Stomach (tissue), 19 donors: ENCODE measurements at places on chromosomes 4 and X. TPM values are rescaled to one million over a fixed set of nuclear protein-coding genes. Genes with fewer than 3 reads are reported as not detected.

DNA sequence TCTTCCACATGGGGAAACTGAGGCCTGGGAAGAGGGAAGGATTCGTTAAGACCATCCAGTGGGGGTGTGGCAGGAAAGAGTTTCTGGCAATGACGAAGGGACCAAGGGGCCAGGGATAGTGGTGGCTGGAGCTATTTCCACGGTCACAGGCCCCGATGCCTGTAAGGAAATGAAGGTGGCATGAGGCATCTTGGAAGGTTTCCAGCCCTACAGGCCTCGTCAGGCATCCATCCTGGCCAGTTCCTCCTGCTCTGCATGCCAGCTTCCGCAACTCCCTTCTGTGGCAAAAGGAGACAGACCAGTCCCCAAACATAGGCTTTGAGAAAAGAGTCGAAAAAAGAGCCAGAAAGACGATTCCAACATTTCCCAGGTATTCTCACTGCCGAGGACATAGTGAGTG is 9.2 kb upstream of the C4orf50 start:
- no peak for DNase-seq

DNA sequence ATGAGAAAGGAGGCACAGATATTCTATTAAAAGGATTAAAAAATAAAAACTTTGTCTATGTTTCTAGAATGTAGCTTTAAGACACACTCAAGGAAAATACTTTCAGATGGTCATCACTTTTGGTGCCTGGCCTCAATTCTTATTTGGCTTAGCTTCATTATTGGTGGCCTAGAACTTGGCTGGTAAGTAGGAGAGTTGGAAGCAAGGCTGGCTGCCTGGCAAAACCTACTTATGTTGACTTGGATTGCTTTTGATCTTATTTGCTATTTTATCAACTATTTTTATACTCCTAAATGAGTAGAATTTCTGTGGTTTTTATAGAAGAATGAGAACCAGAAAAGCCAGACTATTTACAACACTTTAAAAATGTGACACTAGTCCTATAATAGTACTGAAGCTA is 35.3 kb upstream of the JADE3 start:
- no peak for DNase-seq

GRCh38 chr4:32268863-32269262 is 1548.7 kb downstream of the PCDH7 start:
- no peak for DNase-seq

- DNase-seq: no peak
Observed at GRCh38 chrX:115939070-115939469, 231.5 kb upstream of the AGTR2 start.

- DNase-seq: no peak
Observed at GRCh38 chr4:104870495-104871233, 276.0 kb upstream of the TET2 start.

- no peak for DNase-seq
Observed at GRCh38 chrX:112967341-112967740, 126.7 kb upstream of the AMOT start.

DNA sequence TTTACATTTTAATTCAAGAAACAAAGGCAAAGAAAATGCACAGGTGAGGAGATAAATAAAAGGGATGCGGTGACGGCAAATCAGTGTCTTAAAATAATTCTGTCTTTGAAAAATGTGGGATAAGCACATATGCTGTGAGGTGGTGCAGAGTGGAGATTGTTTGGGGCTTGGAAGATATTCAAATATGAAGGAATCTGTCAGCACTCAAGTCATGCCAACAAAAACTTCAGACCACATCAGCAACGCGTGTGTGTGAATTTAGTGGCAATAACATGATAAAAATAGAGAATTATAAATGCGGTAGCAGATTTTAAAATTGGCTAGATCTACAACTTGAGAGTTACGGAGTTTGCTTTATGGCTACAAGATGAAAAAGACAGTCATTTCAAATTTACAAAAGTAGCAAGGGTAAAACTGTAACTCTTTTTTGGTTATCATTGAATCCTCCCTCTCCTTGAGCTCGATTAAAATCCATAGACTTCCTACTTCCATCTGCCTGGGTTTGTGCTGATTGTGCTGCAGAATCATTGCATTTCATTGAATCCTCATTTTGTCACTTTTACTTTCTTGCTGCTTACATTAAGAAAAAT is 71.5 kb upstream of the VCX2 start:
- DNase-seq: no peak

DNA sequence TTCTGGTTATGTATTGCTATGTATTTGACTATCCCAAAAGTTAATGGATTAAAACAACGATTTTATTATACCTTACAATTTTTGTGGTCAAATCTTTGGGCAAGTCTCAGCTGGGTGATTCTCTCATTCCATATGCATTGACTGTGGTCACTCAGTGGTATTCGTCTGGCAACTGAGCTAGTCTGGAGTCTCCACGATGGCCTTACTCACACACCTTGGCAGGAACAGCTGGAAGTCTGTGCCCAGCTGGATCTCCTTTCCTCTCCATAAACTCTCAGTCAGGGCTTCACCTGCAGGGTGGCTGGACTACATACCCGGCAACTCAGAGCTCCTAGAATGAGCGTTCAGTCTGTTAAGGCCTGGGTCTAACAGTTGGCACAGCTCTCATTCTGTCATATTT is 141.1 kb upstream of the WDFY3 start:
- DNase-seq: no peak

GRCh38 chrX:72609313-72609712 is 36.7 kb upstream of the HDAC8 start:
- peak; percentile 9 for DNase-seq

- no peak for DNase-seq
Observed at GRCh38 chr4:142485452-142485851, 360.6 kb downstream of the INPP4B start.

DNA sequence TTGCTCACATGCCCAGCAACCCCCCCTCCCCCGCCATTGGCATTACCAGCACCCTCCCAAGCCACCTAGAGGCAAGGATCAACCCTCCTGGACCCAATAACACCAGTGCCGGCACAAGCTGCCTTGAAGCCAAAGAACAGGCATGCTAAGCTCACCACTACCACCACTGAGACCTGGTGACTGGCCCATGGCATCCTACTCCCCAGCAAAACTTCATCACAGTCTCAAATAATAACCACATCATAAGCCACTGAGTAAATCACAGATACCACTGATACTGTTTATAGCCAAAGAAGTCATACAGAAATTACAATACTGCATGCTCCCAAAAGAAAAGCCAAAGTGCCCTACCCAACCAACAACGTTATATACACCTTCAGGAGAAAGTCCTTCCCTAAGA is 73.6 kb upstream of the RPL34 start:
- no peak for DNase-seq

- peak; percentile 71 for DNase-seq
Observed at GRCh38 chr4:2849267-2850152, 5.9 kb downstream of the ADD1 start.

- no peak for DNase-seq
Observed at GRCh38 chrX:11196476-11196875, 85.3 kb downstream of the HCCS start.

- no peak for DNase-seq
Observed at GRCh38 chr4:20825505-20825904, 125.2 kb downstream of the PACRGL start.

- DNase-seq: no peak
Observed at GRCh38 chr4:142413485-142413884, 432.6 kb downstream of the INPP4B start.

GRCh38 chr4:170242471-170242870 is 152.7 kb upstream of the AADAT start:
- DNase-seq: no peak

GRCh38 chrX:5718651-5719050 is 510.0 kb downstream of the NLGN4X start:
- DNase-seq: no peak

DNA sequence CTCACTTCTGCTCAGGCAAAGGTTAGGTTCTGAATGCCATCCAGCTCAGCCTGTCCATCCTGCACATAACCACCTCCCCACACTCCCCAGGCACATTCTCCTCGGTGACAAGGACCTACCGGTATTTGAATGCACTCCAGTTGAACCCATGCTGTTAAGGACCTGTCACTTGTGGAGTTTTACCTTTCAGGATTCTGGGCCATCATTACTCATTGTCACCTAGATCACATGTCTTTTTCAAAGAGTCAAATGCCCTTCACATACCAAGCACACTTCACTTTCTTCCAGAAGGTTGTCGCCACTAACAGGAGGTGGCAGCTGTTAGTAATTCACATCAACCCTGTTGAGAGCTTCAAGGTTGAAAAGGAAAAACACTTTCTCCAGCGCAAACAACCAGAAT is 218.3 kb downstream of the SOWAHB start:
- DNase-seq: peak; percentile 43

GRCh38 chr4:168757500-168757899 is 252.6 kb downstream of the CBR4 start:
- no peak for DNase-seq

GYPE gene
- total RNA-seq: not detected

CLNK gene
- total RNA-seq: not detected

EDA gene
- total RNA-seq: 4.8 TPM

NEXMIF gene
- total RNA-seq: 3.9 TPM

MBNL3 gene
- total RNA-seq: 6.7 TPM

TIGD4 gene
- 4.1 TPM for total RNA-seq

GPR82 gene
- total RNA-seq: under 0.01 TPM

RBM47 gene
- total RNA-seq: 207 TPM
